ENCODE measurements at places on chromosomes 3 and 15.

DNA sequence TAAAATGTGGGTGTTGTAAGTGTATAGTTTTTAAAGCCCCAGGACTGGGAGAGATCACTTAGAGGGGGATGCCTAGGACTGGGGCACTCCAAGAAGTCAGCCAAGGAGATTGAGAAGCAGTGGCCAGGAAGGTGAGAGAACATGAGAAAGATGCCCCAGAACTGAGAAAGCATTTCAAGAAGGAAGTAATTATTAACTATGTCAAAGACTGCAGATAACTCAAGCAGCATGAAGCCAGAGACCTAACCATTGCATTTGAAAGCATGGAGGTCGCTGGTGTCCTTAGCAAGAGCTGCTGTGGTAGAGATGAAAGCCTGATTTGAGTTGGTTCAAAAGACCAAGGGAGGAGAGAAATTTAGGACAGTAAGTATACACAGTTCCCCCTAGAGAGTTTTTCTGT is 30.6 kb upstream of the SLC2A2 start:
- no peak for DNase-seq

DNA sequence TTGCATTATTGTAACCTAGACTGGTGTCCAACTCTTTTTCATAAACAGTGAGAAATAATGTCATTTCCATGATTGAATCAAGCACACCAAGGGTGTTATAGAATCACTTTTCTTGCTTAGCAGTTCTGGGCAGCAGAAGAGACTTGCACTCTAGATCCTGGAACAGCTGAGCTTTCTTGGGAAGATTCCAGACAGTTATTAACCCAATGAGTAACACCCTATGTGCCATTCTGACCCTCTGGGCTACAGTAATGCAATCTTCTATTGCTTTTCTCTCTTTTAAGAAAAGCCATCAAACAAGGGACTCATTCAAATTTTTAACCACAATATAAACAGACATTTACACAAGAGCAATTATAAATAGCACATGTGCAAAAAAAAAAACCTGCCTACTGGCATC is 39.3 kb upstream of the USP3 start:
- DNase-seq = peak; percentile 60

DNA sequence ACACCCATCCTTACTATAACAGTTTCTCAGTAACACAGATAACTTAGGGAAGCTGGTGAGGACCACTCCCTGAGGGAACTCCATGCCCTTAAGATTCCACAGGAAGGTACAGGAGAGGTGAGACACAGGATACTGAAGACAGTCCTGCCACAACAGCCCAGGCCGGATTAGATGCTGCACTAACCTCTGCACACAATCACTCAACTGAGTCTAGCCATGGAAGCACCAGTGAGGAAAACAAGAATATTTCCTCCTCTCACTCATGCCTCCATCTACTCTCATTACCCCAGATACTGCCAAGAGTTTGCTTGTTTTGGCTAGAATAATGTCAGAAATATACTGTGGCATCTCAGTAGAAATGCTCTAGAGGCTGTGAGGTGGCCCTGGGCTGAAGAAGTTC is 3.7 kb downstream of the ANO10 start:
- no peak for DNase-seq

GRCh38 chr3:13497386-13497785 is 17.3 kb downstream of the HDAC11 start:
- DNase-seq = no peak

DNA sequence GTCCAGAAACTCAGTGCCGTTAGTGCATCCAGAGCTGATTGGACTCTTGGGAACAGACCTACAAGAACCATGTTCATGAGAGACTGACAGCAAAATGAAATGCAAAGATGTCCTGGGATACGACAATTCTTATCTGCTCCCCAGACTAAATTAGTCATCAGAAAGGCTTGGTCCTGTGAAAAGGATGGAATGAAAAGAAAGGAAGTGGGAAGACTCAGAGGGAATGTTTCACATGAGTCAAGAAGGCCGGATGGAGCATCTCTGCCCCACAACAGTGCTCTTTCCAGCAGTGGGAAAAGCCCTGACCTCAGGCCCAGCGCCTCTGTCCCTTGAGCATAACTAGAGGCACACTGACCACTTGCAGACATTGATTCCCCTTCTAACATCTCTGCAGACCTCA is 39.3 kb upstream of the UACA start:
- peak; percentile 73 for DNase-seq

DNA sequence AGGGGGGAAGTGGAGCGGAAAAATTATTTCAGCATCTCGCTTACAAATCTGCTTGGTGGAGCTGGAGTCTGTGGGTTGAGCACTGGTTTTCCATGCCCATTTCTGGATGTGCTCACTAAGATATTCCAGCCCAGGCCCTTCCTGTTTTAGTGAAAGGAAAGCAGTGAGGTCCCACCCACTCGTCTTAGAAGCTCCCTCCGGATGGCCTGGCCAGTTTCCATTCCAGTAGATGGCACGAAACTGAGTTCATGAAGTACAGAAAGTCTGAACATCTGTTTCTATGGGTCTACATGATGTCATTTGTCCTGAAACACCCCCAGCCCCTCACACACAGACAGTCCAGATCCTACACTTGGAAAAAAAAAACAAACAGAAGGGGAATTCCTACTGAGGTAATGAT is 31.9 kb upstream of the THSD4 start:
- DNase-seq = no peak

Measured in bronchial epithelial cell (primary cell).